ENCODE measurements at places on chromosomes 13 and 19.
A peak's percentile ranks its signal among the peaks of the same experiment; 100 is the strongest.

- no peak for DNase-seq
Measured at GRCh38 chr13:100537951-100538462, 50.6 kb downstream of the GGACT start.

DNA sequence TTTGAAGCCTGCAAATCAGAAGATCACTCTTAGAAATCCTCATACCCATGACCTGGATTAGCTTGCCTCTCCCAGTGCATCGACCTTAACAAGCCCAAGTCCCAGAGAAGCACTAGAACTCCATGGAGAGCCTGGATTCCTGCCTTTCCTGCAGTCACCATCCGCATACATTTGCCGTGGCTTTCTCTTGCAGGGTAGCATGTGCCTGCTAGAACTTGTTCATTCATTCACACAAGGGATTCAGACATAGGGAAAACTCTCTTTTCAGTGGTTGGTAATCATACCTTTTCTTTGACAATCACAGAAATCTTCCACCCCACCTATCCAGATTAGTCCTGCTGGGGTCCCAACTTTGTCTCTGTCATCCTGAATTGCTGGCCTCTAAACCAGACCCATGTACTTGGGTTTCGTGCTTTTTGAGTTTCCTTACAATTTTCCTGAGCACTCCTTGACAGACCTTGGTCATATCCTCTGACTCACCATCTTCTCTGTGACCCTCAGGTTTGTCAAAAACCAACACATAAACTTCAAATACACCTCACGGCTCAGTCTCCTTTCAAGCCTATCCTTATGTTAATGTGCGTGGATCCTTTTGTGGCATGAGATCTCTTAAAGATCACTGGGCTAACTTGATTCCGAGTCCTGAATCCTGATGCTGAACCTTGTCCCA is 355.0 kb downstream of the MYO16 start:
- no peak for DNase-seq

GRCh38 chr13:64847767-64848166 is 2382.4 kb downstream of the PCDH9 start:
- DNase-seq, result no peak

- no peak for DNase-seq
Measured at GRCh38 chr13:41408746-41409145, 48.6 kb upstream of the RGCC start.

- DNase-seq, result no peak
Measured at GRCh38 chr19:55373993-55374757, 2.5 kb upstream of the TMEM190 start.

GRCh38 chr13:72932250-72932649 is 126.6 kb upstream of the KLF5 start:
- DNase-seq, result no peak

GRCh38 chr13:113915786-113916329 is 52.0 kb upstream of the GAS6 start:
- no peak for DNase-seq

- DNase-seq, result no peak
Measured at GRCh38 chr19:7815325-7815724, 14.7 kb upstream of the EVI5L start.

DNA sequence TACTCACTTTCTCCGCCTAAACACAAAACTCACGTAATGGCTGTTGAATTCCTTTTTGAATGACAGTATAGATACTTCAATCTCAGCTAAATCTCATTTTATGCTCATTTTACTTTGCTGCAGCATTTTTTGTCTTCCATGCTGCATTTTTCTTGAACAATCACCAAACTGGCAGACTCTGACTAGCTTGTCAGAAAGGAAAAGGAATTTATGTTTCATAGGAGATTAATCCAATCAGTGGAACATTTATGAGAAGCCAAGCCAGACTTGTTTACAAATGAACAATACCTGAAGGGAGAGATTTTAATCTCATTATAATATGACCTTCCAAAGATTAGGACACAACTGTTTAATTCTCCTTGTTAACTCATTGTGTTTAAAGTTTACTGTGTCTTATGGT is 1044.3 kb downstream of the DIAPH3 start:
- no peak for DNase-seq

DNA sequence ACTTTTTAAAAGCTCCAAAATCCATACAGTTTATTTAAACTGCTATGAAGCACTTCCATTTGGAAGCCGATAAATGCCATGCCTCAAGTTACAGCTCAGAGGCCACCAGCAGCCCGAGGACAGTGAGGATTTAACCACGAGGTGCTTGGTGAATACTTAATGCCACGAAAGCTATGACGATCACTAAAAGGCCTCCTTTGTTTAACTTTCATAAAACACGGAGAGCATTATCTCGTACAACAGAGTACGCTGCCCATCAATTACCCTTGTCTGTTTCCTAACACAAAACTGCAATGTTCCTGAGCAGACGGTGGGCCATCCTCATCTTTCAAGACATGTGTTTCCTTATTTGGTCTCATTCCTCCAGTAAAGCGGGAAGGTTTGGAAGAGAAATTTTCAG is 58.4 kb downstream of the PEPD start:
- no peak for DNase-seq

- no peak for DNase-seq
Measured at GRCh38 chr19:54905421-54905802, 536 bp upstream of the NCR1 start.

GRCh38 chr19:33248954-33249613 is 23.4 kb upstream of the SLC7A10 start:
- DNase-seq, result no peak

DNA sequence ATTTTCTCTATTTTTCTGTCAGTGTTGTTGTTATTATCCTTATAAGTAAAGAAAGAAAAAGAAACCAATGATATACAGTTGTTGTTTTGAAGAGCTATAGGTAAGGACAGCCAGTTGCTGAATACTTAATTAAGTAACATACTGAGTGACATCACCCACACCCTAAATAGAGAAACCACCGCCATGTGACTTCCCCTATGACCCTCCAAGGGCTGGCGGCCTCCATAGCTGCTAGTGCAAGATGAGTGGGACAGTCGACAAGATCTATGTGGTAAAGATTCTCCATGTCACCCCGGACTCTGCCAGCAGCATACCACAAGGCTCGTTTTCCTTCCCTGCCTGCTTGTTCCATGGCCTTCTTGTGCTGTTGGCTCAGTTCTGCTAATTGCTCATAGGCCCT is 221.1 kb downstream of the DNAJC15 start:
- DNase-seq, result no peak

DNA sequence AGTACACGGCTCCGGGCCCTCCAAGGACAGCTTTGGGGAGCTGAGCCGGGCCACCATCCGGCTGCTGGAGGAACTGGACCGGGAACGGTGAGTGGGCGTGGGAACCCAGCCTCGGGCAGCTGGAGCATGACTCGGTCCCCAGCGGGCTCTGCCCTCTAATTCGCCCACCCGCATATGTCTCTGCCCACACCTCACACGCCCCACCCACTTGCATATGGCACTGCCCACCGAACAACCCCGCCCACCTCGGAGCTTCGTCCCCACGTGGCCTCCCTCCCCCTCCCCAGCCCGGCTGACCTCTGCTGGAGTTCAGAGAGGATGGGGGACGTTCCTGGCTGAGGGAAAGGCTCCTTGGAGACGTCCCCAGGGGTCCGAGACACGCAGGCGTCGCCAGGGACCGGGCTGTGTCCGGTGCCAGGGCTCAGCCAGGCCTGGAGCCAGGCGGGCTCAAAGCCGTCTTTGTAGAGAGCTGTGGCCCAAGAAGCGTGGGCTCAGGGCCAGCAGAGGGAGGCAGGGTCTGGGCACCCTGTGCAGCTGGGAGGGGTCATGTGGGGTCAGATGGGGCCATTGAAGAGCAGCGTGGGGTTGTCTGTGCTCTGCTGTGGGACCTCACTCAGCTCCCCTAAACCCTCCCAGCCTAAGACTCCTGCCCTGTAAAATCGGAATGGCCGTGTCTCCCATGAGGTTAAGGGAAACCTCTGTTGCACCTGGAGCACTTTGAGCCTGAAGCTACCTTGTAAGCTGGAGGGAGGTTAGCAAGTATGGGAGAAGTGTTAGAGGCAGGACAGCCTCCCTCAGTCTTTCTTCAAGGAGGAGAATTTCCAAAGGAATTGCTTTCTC is 3.8 kb downstream of the APC2 start:
- DNase-seq, result peak; percentile 65

- DNase-seq, result no peak
Measured at GRCh38 chr19:44613295-44614178, at the start of gene IGSF23. Gene IGSF23, plus strand, starts transcription at chr19:44613563. Its CDS starts 83 bp downstream, at chr19:44613646.

DNA sequence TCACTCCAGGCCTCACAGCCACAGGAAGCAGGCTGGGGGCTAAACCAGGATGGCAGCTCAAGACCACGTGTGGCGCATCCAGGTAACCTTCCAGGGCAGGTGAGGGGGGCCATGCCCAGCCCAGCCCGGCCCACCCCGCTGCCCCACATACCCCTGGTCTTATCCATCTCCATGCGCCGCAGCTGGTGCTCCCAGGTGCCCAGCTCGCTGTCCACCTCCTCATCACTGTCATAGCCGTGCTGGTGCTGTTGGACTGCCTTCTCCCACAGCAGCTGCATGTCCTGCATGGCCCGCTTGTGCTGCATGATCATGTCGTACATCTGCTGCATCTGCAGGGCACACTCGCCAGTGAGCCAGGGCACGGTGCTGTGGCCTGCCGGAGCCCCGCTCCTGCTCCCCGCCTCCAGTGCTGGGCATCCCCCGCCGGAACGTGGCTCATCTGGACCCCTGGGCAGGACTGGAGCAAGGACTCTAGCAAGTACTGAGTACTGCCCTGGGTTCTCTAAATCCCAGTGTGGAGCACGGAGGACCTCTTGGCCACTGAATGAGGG is 6.0 kb upstream of the TM6SF2 start:
- no peak for DNase-seq

DNA sequence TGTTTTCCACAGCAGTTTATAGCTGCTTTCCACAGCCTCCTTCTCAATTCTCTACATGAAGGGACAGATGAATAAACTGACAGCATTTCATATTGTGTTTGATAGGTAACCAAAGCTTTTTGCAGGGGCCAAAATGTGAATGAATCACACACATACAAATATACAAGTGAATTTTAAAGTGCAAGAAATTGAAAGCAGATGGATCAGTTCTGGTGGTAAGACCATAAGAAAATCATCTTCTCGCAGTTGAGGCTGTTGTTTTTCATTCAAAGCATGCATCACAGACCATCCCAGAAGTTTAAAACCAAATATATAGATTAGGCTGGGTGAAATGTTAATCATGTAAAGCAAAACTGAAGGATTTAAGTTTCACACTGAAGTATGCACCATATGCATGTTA is 1569.4 kb downstream of the PCDH9 start:
- no peak for DNase-seq

GRCh38 chr13:33490461-33491327 is 205.1 kb upstream of the STARD13 start:
- DNase-seq, result no peak

DNA sequence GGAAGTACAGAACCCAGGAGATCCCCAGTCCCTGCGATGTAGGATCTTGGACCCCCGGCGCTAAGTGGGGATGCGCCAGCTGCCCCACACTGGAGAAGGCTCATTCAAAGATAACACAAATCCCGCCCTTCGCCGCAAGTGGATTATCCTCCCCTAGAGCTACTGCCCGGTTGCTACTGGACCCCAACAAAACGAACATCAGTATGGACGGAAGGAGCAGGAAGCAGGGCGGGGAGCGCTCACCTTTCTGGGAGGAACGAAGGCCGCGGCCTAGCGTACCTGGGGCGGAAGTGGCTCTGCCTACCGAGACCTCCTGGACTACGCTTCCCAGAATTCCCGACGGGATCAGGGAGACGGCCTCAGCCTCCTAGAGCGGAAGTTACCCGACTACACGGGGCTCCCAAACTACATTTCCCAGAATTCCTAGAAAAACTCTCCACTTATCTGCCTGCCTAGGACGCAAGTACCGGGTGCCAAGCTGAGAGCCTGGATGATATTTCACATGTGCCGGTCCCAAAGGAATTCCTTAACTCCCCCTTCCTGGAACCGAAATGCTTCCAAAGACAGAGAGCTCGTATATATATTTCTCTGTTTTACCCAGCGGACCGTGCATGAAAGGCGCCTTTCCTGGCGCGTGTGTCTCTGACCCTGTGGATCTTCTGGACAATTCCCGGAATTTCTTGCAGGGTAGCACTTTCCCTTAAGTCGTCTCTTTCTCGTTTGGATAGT is at the start of gene ZNF112:
TSS of gene ZNF112 (minus strand) at position 298 of the 729 bp plus-strand sequence. CDS start 16,141 bp downstream, outside the sequence.
- DNase-seq, result peak; percentile 98

DNA sequence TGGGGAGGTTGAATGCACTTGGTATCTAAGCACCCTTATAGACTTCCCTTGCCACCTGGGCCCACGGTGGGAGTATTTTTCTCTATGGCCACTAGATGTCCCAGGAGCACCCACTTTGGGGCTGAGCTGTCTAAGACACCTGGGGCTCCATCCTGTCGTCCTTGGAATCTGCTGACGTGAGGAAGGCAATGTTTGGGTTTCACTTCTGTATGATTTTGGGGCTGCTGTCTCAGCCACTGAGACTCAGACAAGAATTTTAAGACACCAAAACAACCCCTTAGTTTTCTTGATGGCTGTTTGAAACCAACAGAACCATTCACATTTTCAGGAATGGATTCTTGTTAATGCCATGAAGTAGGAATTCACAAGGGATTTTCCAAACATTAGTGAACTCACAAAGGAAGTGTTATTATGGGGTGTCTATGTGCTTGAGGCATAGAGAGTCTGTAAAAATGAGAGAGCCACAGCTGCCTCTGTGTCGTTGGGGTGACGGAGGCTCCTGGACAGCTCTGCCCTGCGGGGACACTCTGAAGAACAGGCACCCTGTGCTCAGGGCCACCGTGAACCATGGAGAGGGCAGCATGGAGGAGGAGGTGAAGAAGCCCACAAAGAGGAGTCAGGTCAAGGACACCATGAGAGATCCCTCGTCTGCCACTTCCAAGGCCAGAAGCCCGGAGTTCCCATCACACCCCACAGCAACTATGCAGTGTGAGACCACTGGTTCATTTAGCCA is 106.8 kb upstream of the SPATA13 start:
- peak; percentile 48 for DNase-seq

DNA sequence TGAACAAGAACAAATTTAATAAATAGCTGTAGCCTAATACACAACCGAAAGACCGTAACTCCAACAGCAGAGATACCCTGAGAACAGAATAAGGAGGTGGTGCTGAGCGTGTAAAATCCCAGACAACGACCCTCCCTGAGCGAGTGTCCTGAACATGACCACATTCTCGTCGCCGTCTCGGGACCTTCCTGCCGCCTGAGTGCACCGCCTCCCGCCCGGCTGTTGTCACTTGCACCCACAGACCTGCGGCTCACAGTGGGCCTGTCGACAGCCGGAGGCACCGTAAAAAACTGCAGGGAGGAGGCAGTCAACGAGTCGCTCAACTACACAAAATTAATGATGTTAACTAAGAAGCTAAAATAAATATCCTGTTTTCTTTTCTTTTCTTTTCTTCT is 35.8 kb upstream of the GRTP1 start:
- no peak for DNase-seq

DNA sequence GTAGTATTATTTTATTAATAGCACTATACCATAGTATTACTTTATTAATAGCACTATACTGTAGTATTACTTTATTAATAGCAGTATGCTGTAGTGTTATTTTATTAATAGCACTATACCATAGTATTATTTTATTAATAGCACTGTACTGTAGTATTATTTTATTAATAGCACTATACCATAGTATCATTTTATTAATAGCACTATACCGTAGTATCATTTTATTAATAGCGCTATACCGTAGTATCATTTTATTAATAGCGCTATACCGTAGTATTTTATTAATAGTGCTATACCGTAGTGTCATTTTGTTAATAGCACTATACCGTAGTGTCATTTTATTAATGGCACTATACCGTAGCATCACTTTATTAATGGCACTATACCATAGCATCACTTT is 191.8 kb downstream of the GPC6 start:
- DNase-seq, result no peak
